GM12892 (cell line): ENCODE measurements at places on chromosomes 5 and 9.

DNA sequence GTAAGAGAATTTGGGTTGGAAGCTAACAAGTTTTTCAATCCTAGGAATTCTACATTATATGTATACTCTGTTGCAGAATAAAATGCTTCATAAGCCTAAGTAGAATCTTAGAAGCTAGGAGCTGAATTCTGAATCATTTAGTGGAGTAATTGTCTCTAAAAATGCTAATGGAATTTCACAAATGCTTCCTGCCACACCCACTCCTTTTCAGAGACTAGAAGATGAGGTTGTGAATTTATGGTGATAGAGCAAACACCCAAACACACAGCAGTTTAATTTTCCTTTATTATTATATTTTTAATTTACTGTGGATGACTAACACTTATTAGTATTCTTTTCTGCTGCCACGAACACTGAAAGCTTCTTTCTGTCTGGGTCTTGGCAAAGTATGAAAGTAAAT is 208.0 kb upstream of the PDE4D start:
- no peak for DNase-seq

GRCh38 chr5:31268256-31268655 is 74.8 kb downstream of the CDH6 start:
- no peak for DNase-seq

- DNase-seq = no peak
These were observed 168.3 kb upstream of the RASA1 start for GRCh38 chr5:87099291-87099839.

DNA sequence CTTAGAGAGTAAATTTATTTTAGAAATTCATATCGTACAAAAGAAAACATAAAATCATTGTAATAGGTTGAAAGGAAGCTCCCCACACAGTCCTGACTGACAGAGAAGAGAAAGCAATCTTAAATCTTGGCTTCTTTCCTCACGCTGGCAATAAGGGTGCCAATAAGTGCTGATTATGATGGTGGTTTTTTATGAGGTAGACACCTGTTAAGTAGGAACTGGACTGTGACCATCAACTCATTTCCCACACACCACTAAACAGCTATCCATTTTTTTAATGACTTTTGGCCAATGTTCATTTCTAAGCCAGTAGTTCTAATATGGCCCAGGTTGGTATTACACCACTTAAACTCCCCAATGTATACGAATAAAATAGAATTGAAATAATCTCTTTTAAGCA is 893.5 kb upstream of the NUDT12 start:
- no peak for DNase-seq

GRCh38 chr5:180801596-180802324 is 846 bp downstream of the MGAT1 start:
- no peak for DNase-seq

DNA sequence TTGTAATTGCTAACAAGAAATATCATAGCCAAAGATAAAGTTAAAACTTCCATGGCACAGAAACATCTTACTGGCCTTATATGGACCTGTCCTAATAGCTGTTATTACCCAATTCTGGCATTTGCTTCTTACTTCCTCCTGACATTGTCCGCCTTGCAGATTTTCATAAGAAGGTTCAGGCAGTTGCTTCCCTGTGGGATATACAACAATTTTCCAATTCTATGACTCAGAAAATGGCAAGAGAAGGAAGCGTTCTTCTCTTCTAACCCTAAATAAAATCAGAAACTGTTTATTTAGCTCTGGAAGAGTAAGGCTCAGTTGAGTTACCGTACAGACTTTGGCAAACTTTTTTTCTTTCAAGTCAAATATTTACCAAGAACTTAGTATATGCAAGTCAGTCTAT is 1.7 kb downstream of the PRKAA1 start:
- no peak for DNase-seq

- no peak for DNase-seq
These were observed 5.4 kb upstream of the HEMGN start for GRCh38 chr9:97943308-97943855.

DNA sequence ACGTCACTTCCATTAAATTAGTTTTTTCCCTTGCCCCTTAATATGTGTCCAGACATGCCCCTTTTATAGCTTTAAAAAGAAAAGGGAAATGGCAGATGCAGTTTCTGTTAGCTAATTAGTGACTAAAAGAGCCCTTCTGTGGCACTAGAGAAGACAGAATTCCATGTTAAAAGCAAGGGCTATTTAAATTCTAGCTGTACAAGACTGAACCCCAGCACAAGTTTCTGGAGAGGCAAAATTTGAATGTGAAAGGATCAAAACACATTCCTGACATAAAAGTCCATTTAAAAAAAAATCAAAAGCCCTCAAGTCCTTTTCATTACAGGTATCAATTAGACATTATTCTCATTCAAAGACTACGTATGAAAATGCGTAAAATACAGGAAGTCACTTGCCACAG is 78.7 kb downstream of the HAPLN1 start:
- DNase-seq = no peak

- DNase-seq = peak; percentile 97
These were observed at the start of gene DCTN3 for GRCh38 chr9:34620061-34620994. TSS of gene DCTN3 (minus strand) at chr9:34620495. CDS start at chr9:34620464, 31 bp downstream.

DNA sequence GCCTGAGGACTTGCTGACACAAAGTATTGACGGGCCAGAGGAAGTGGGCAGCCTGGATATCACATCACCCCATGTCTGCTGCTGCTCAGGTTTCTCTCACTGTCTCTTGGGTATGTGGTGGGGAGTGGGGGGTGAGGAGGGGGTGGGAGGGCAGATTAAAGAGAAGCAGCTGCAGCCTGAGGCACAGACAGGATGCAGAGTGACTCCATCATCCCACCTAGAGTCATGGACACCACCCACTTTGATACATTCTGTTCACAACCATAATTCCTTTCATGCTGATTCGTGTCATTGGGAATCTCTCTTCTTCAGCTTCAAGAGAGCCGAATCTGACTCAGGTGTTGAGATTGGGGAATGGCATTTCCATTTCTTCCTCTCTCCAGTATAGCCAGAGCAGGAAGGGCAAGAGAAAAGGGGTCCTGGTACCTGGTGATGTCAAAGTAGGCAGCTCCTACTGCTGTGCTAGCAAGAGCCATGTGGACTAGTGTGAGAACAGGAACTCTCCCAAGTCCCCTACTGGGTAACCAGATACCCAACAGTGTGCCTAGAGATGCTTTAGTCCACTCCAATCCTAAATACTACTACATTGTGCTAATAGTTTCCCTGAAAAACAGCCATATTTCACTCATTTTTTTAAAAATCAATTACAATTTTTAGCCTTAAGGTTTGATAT is 22.4 kb downstream of the GRAMD2B start:
- DNase-seq = no peak

GRCh38 chr5:58048185-58048925 is 411.5 kb downstream of the PLK2 start:
- no peak for DNase-seq
